ENCODE measurements at places on chromosomes 12 and 14.

- no peak for DNase-seq
Measured at GRCh38 chr14:23351681-23352505, 794 bp downstream of the SLC22A17 start.

DNA sequence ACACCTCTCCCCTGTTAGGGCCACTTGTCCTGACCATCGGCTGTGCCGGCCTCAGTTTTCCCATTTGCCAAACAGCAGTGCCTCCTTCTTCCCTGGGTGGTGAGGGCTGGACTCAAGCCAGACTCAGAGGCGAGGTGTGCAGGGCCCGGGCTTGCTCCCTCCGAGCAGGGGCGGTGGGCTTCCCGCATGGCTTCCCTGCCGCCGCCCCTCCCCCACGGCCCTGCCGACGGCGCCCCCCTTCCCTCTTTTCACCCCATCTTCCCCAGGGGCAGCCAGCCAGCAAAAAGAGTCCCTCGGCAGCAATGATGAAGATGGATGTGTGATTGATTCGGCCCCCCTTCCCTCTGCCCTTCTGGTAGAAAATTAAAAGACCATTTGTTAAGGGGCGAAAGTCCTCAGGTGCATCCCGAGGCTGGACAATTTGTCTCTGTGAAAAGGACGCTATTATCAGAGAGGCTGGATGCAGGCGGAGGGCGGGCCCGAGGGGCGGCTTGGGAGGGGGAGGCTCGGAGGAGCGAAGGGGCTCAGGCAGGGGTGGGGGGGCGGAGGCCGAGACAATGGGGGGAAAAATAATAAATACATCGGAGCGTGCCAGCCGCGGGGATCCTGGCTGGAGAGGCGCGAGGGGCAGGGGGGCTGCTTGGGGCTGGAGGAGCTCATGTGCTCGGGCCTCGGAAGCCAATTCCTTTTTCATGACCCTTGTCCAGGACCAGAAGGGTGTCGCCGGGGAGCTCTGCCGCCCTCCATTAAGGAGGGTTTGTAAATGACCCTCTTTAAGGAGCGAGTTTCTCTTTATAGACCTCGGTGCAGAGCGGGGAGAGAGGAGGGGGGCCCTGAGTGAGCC lies 48.0 kb upstream of the LHX5 start:
- no peak for DNase-seq

- no peak for DNase-seq
Measured at GRCh38 chr12:6613015-6613775, 6.0 kb upstream of the CHD4 start.

DNA sequence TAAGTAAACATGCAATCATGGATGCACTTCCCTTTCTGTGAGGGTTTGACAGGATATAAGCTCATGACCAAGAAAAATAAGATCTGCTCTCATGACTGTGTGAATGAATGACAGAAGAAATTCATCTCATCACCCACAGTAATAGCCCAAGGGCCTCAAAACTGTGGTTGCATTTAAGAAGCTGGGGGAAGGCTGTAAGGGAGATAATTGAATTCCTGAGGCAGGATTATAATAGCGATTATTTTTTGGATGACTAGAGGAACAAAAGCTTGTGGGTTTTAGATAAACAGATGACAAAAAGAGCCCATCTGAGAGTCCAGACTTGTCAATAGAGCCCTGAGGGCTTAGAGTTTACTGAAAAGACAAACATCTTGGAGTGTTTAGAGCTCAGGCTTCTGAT lies 161.2 kb downstream of the NTF3 start:
- DNase-seq = no peak

GRCh38 chr14:54194501-54194900 lies 202.3 kb upstream of the CDKN3 start:
- no peak for DNase-seq
